Fibroblast of the aortic adventitia (primary cell): ENCODE measurements at places on chromosomes 3 and 15. TPM values are rescaled to one million over a fixed set of nuclear protein-coding genes. Genes with fewer than 3 reads are reported as not detected.

The SH3GL3 gene
- 0.09 and 2.1 TPM in 2 replicates for total RNA-seq

The INKA1 gene
- 4.4 and 9.5 TPM in 2 replicates for total RNA-seq

The ARL14 gene
- total RNA-seq = not detected in 2 replicates

The UROC1 gene
- total RNA-seq = not detected in 2 replicates

The AGBL1 gene
- total RNA-seq = not detected in 2 replicates

The GOLIM4 gene
- 50.0 and 76.9 TPM in 2 replicates for total RNA-seq

The DISP2 gene
- 0.08 and 0.36 TPM in 2 replicates for total RNA-seq

The SRPRB gene
- 76.7 and 86.9 TPM in 2 replicates for total RNA-seq
